ENCODE measurements at places on chromosomes 1 and 21.

DNA sequence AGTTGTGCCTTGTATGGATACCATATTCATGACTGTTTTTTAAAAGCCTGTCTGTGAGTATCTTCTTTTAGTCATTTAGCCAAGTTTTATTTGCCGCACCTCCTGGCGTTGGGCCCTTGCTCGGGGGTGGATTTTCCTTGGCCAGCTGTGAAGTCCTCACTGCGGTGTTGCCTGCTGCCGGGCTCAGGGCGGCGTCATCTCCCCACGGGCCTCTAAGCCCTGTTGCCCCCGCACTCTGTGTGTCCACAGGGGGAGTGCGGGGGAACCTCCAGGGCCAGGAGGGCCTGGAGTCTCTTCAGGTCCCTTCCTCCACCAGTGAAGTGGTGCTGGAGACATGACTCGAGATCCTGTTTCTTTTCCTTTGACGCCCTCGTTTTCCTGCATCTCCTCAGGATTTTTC lies 65.8 kb upstream of the DIP2A start:
- DNase-seq = no peak

- no peak for DNase-seq
Measured at GRCh38 chr1:215529571-215529970, 37.5 kb upstream of the KCTD3 start.

GRCh38 chr1:19390901-19391595 lies 78.9 kb downstream of the SLC66A1 start:
- no peak for DNase-seq

DNA sequence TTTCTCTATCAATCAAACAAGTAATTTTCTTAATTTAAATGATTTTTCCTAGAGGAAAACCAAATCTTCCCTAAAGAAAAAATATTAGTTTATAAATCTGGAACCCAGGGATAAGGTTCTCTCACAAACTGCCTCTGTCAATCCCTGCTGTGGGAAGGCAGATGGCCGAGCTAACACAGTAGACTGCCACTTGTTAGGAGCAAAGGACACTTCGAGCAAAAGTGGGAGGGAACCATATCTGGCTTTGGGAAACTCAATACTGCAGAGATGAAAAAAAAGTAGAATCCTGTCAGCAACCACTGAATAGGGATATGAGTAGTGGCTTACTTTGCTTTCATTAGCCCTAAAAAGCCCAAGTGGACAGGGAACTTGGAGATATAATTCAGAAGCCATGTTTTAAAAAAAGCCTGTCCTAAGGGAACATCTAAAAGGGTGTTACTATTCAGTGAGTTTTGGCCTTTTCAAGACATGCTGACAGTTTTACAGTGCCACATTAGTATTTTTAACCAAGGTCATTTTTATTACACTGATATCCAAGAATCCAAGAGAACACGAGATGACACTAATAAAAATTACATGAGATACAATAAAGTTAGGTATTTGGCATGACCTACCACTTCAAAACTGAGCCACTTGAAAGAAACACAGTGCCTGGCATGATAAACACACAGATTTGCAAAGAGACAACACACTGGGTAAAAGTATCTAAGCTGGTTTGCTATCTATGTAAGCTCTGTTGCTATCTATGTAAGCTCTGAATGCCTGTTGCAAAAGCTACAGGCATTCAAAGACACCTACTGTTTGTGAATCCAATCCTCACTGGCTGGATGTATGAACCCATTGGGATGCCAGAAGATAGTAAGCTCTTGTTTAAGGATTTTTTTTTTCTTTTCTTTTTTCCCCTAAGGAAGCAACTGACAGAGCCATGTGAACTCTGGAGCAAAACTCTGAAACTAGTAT lies 21.4 kb downstream of the TEX38 start:
- DNase-seq = no peak

DNA sequence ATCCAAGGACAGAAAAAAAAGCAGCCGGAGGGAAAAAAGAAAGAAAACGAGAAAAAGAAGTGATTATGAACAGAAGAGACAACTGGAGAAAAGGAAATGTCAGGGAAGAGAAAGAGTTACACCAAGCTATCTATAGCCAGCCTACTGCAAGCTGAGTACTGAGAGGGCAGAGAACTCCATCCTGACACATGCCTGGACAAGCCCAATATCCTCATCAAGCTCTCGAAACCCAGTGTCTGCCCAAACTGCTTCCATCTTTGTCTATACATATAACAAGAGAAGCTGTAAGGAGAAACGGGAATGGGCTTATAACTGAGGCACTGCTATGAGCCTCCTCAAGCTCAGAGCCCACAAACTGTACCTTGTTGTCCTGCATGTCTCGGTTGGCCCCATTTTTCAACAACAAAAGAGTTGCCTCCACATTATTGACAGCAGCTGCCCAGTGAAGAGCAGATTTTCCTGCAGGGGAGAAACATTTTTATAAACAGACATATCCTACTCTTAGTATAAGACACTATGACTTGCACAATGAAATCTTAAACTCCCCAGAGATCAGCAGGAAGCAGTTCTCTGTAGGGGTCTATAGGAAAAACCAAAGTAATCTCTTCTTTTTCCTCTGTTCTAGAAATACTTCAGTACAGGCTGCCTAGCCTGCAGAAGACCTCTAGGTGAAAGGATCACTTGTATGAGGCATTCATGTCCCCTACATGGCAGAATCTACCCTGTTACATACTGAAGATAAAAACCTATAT lies 21.2 kb upstream of the ADAM30 start:
- no peak for DNase-seq

DNA sequence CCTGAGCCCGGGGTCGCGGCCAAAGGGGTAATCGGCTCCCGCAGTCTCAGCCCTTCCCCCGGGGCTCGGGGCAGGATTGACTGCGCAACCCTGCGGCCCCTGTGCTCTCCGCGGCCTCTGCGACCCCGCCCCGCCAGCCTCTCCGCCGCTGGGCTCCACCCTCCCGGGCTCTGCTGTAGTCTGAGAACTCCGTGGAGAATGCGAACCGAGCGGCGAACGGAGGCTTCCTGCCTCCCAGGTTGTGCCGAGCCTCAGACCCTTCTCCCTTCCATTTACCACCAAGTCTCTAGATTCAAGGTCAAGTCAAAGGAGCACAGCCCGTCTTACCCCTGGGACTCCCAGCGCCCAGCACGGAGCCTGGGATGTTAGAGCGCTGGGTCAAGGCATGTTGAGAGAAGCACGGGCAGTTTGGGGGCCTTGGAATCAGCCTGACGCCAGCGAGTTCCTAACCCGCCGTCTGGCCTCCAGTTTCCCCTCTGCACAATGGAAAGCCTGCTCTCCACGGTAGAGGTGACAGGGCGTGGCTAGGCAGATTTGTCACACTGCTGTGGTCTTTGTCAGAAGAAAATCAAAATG lies 3.0 kb downstream of the ATP2B4 start:
- no peak for DNase-seq

GRCh38 chr1:84020151-84020550 lies 21.2 kb upstream of the TTLL7 start:
- DNase-seq = no peak

DNA sequence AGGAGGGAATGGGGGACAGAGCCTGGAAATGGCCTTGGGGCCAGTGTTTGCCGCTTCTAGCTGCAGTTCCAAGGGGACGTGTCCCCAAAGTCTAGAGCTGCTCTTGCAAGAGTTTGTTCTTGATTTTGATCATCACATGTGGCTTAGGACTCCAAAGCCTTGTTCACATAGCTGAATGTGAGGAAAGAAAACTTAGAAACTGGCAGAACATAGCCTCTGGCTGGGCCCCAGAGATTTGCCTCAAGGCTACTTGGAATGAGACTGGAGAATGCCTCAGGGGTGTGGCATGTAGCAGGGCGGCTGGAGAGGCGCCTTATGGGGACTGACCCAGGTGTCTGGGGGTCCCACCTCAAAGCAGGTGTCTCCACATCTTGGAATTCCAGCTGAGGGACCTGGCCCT lies 2.3 kb downstream of the PDXK start:
- no peak for DNase-seq

All from activated naive CD8-positive, alpha-beta T cell treated with anti-CD3 and anti-CD28 coated beads, Interleukin-2, amount 50 U/mL, for 16 hours (primary cell).